AG20443 (cell line): ENCODE measurements at places on chromosomes 12 and 14.
A peak's percentile ranks its signal among the peaks of the same experiment; 100 is the strongest.

GRCh38 chr12:6626654-6627283, 9.0 kb downstream of the LPAR5 start:
- no peak for DNase-seq

GRCh38 chr14:75807667-75808360, 146.8 kb downstream of the TTLL5 start:
- DNase-seq: no peak

GRCh38 chr14:94816113-94816512, 46.2 kb upstream of the GSC start:
- no peak for DNase-seq

GRCh38 chr12:3743803-3744202, 9.1 kb downstream of the CRACR2A start:
- peak; percentile 64 for DNase-seq

DNA sequence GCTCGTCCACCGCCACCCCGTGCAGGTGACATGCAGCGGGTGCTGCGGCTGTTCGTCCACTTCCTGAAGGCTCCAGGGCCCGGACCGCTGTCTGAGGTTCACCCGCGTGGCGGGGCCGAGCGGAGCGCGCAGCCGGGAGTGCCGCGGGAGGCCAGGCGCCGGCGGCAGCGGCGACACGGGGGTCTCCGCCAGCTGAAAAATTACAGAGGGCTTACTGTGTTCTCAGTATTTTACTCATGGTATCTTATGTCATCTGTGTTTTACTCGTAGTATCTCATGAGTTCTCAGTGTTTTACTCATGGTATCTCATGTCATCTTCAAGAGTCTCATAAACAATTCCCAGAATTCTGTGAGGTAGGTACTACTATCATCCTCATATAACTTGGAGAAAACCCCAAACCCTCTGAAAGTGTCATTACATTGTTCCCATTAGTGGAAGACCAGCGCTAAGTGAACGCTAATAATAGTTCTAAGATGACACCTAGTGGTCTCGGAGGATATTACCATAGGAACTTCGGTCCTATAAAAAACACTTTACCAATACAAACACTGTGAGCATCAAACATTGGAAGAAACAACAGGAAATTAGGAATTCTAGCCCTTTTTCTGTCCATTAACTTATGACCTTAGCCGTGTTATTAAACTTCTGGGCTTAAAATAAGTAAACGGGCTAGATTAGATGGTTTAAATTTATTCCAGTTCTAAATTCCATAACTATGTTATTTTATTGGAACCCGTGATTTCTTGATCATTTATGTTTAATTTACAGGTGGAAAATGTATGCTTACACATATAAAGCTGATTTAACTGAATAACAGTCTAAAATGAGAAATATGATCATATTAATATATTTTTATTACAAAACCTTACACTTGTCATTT, 32.4 kb downstream of the AK7 start:
- DNase-seq: peak; percentile 67

GRCh38 chr12:4203772-4204376, 69.7 kb upstream of the CCND2 start:
- DNase-seq: no peak

DNA sequence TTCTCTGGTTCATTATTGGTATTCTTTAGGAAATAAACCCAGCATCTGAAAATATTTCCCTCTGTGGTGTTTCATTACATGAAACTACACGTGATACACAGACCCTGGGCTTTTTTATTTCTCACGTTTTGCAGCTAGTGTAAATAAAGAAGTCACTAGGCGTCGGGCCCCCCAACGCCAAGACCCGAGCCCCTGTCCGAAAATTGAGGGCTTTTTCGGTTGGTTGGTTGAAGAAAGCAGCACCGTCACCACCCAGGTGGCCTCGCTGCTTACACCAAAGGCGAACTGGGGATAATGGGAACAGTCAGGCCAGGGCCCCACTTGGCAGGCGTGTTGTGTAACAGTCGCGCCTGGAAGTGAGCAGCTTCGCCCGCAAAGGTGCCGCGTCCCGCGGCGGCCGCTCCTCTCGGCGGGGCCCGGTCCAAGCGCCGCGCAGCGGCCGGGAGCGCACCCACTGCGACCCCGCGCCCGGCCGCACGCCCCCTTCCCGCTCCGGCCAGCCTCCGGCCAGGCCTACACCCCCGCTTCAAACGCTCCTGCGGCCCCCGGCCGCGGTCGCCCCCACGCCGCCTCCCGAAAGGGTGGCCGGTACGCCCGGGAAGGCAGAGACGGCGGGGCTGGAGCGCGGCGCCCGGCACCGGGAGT, 1.2 kb downstream of the DUSP16 start:
- DNase-seq: peak; percentile 60

DNA sequence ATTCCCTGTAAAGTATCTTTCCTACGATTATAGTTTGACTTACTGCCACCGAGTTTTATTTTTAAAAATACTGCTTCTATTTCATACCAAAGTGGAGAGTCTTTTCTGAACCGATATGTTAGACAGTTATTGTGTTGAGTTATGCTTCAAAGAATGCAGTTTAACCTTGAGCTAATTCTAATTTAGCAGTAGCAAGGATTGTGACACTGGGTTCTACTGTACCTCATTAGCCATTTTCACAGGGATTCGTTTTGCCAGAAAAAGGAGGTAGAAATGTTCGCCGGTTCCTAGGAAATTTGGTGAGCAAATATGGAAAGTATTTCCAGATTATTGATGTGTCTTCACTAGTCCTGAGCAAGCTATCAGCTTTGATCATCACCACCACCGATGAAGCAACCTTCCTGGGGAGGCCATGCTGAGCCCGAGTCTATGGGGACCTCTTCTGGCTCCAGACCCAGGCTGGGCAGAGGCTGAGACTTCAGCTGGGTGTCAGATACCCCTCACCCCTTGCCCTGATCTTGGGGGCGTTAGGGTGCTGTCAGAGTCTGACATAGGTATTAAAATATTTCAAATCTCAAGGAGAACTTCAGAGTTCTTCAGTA, 13.6 kb downstream of the GLRX5 start:
- no peak for DNase-seq

GRCh38 chr12:47360771-47361388, 281.1 kb upstream of the AMIGO2 start:
- DNase-seq: no peak

- no peak for DNase-seq
Observed at GRCh38 chr14:35741345-35742031, 67.6 kb downstream of the RALGAPA1 start.

DNA sequence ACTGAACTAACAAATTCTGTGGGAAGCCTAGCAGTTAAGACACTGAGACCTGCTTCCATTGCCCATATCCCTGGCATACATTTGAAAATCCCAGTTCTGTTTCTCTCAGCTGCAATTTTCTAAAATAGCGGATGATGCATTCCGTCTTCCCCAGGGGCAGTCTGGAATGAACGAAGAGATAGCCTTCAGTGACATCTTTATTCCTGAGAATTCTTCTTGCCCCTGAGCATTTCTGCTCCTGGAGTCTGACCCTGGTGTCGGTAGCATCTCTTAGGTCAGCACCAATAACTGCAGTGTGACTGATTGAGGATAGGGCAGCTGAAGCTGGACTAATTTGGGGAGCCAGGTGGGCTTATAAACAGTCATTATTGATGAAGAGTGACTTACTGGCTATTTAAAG, 552.5 kb downstream of the DIO2 start:
- no peak for DNase-seq

GRCh38 chr14:101195309-101195901, 291.9 kb upstream of the RTL1 start:
- no peak for DNase-seq

GRCh38 chr12:102992720-102993119, 35.2 kb downstream of the ASCL1 start:
- DNase-seq: no peak

GRCh38 chr14:41899416-41899815, 292.7 kb downstream of the LRFN5 start:
- no peak for DNase-seq

- peak; percentile 73 for DNase-seq
Observed at GRCh38 chr14:70555890-70556289, 21.1 kb upstream of the ADAM20 start.

- no peak for DNase-seq
Observed at GRCh38 chr14:104595911-104596450, 8.6 kb downstream of the TMEM179 start.

DNA sequence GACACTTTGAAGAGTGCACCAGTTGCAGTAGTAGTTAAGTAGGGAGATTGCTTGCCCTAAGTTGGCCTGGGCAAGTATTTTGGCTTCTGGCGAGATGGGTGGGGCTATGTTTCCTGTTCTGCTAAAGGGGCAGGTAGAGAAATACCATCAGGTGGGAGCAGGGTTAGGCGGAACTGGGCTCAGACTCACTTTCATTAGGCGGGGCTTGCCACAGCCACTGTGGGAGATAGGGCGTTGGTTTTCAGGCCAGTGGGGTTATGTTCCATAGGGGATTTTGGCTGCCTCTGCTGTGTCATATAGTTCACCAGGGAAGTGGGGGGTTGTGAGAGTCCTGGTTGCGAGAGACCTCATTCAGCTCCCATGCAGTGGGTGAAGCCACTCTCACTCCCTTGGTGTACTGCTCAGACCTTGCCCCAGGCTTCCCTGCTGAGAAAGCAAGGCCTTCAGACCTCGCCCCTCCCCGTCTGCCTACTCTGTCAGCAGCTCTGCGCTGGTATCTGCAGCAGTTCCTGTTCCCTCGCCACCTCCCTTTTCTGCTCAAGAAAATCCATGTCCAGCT, 43.3 kb downstream of the AEBP2 start:
- no peak for DNase-seq

DNA sequence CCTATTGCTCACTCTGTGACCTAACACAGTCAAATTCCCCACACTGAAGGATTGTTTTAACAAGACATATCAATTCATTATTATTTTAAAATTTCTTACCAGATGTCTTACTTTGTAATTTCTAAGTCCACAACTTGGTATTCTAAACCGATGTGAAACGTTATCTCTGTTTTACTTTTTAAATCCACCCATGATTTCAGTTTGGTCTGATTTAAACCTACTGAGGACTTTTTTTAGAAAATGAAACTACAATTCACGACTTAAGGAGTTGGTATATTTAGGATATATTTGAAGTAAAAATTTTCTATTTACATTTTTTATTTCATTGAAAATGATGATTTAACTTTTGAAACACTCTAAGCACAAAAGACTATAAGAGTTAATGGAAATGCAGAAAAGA, 35.1 kb upstream of the GRIP1 start:
- DNase-seq: no peak

DNA sequence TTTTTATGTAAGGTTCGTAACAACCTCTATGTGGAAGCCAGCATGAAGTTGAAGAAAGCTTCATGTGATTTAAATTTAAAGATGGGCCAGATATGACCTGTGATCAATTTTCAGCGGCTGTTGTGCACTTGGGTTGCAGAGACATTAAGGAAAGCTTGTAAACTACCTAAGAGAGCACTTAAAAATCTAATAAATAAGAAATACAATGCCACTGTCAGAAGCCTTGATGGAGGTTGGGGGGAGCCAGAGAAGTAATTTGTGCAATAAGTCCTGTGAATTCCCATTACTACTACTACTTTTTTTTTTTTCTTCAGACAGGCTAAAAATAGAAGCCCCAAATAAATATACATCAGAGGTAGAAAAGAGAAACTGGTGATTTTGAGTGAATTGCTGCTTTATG, 30.3 kb upstream of the SLC24A4 start:
- no peak for DNase-seq

DNA sequence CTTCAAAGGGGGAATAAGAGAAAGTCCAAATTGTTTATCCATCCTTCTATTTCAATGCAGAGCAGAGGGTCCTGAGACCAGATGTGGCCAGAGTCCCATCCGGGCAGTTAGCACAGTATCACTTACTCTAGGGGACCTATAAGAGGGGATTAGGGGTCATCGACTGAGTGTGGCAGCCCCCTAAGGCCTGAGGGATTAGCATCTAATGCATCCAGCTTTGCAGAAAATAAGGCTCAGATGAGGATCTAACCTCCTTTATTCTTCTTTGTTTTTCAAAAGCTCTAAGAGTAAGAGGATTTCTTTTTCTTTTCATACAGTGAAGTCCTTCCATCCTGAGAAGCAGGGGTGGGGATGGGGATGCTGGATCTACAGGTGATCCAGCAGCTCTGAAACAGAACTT, 43.5 kb downstream of the NEUROD4 start:
- DNase-seq: no peak

DNA sequence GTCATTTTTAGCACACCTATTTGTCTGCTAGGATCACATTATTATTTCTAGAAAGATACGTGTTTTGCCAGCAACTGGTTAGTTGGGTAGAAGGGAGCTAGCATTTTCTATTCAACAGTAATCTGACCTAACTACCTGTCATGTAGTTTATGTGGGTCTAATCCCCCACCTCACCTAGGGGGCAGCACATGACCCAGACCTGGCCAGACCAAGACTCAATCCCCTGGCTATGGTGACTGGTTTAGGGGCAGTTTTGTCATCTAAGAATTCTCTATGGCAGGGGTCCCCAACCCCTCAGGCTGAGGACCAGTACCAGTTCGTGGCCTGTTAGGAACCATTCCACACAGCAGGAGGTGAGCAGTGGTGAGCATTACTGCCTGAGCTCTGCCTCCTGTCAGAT, 29.5 kb upstream of the EVL start:
- DNase-seq: no peak

DNA sequence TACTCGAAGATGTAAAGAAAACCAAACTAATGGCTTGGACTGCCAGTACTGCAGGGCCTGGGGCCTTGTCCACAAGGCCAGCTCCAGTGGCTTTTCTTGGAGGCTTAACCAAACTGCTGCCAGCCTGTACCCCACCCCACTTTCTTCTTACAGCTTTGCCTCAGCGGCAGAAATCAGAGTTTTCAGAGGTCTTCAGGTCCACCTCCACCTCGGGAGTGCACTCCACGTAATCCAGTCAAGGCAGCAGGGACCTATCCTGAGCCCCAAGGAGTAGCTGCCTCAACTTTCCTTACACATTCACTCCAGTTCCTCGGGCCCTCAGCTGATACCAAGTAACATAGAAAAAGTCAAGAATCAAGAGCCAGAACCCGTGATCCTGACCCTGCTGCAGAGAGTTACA, 19.6 kb downstream of the PRMT8 start:
- no peak for DNase-seq

GRCh38 chr14:99179506-99179905, 92.5 kb downstream of the BCL11B start:
- no peak for DNase-seq

GRCh38 chr12:68844788-68845695, 37.1 kb downstream of the MDM2 start:
- DNase-seq: no peak

- DNase-seq: no peak
Observed at GRCh38 chr12:14442221-14442881, 76.9 kb downstream of the ATF7IP start.

- no peak for DNase-seq
Observed at GRCh38 chr12:9977916-9978315, 6.7 kb downstream of the CLEC12A start.

DNA sequence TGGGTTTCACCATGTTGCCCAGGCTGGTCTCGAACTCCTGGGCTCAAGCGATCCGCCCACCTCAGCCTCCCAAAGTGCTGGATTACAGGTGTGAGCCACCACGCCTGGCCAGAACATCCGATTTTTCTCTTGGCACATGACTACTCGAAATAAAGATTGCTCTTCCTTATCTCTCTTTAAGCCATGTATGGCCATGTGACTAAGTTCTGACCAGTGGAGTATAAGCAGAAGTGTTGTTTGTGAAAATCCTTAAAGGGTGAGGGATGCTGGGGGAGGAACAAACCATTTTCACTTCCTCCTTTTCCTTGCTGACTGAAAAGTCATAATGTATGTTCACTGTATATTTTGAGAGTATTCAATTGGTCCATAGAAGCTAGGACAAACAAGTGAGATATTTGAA, 50.7 kb upstream of the ATF7IP start:
- no peak for DNase-seq
